ENCODE measurements at places on chromosomes 6 and 20.
A peak's percentile ranks its signal among the peaks of the same experiment; 100 is the strongest.

- DNase-seq = no peak
These were observed 184.7 kb upstream of the PREP start for GRCh38 chr6:105587349-105588122.

DNA sequence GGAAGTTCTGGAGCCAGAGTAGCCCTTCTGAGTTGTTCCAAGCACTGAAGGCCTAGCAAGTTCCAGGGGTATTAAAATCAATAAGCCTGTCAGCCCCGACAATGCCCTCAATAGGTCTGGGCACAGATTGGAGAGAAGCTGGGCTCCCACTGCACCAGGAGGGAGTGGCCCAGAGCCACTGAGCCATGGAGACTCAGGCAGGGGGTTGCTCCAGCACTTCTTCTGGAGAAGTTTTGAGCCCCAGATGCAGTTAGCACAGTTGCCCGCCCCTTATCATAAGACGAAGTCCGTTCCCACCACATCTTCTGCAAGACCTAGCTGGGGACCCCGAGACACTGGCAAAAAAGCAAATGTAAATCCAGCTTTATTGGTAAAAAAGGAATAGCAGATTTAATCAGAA is 13.0 kb downstream of the DEFB132 start:
- no peak for DNase-seq

DNA sequence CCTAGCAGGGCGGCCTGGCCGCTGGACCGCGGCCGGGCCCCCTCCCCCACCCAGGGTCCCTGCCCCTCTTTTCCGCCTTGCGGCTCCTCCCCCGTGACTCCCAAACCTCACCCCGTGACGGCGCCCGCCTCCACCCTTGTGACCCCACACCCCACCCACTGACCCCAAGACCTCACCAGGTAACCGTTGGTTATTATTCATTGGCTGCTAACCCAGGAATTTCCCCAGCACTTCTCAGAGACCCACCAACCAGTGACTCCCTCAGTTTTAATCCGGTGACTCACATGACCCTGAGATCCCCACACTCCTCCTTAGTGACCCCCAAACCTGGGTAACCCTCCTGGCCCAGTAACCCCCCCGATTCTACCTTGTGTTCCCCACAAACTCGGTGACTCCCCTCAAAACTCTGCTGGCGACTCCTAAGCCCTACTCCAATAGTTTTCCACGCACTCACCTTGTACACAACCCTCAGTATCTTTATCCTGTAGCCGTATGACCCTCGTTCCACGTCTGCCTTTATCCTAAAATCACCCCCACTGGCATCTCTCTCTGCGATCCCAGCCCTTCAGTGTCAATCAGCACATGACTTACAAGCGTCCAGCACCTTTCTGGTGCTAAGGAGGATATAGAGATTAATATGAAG is 534 bp downstream of the ZNF76 start:
- peak; percentile 75 for DNase-seq

DNA sequence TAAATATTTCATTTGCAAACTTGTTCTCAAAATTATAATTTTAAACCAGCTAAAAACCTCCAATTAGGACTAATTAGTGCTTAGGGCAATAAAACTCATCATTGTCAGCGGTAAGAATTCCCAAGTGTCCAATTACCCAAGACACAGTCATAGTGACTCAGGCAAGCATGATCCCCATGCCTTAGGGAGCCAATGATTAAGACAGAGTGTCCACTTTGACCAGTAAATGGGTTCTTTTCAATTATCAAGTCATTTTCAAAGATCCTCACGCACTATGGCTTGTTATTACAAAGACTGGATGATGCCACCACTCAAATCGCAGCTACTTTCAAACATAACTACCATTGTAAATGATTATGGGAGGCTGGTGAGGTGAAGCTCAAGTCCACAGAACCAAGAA is 114.0 kb downstream of the BFSP1 start:
- no peak for DNase-seq

DNA sequence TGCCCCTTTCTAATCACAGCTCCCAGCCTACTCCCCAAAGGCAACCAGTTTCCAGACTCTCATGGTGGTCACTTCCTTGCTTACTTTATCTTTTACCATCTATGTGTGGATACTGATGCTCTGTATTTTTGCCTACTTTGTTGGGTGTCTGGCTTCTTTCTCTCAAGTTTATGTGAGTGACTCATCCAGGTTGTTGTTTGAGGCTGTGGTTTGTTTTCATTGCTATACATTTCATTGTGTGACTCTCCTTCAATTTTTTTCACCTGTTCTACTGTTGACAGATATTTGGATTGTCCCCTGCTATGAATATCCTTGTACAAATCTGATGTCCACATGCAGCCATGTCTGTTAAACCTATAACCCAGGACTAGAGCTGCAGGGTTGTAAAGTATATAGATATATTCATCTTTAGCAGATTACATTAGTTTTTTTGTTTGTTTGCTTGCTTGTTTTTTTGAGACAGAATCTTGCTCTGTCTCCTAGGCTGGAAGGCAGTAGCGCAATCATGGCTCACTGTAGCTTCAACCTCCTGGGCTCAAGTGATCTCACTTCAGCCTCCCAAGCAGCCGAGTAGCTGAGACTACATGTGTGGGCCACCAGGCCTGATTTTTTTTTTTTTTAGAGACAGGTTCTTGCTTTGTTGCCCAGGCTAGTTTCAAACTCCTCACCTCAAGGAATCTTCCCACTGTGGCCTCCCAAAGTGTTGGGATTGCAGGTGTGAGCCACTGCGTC is 72.9 kb upstream of the EEF1E1 start:
- no peak for DNase-seq

DNA sequence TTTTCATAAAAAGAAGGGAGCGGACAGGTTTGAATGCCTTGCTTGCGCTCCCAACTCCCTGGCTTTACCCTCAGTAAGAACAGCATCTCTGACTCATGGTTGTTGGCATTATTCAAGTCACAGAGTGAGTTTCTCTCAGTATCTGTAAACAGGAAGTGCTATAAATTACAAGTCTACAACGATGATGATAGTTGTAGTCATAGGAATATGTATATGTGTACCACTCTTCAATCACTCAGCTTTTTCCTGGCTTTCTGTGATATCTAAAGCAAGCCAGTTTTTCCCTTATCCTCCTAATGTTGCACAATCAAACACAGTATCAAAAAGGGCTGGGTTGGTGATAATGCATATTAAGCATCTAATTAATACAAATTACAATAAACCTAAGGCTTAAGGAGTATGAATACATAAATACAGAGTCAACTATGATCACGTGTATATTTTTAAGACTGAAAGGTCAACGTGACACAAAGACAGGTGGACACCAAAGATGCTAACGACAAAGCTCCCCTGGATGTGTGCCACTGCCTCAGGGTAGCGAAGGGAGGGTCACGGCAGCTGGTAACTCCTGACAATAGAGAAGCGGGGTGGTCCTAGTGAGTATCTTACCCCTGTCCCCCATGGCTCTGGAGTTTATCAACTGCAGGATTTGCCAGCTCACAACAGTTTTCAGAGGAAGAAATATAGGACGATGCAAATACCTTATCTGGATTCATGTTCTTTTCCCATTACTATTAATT is 202.8 kb downstream of the BTBD9 start:
- DNase-seq = no peak

DNA sequence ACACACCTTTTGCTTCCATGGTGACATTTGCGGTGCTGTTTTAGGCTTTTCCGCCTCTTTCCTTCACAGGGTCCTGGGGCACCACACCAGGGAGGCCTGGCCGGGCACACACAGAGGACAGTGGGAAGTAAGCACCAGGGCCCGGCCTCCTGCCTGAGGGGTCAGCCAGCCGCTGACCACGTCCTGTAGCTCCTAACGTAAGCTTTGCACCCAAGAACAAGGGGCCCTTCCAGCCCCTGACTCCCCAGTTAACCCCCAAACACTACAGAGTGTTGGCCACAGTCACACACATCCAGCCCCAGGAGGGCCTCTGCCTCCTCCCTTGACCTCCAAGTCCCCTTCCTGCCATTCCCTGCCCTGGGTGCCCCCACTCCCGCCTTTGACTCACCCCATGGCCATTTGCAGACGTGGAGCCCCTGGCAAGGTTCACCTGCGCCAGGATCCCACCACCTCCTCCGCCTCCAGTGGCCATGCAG is 54.7 kb downstream of the YTHDF1 start:
- no peak for DNase-seq

Measured in activated naive CD4-positive, alpha-beta T cell treated with anti-CD3 and anti-CD28 coated beads, Interleukin-2, amount 50 U/mL, for 72 hours (primary cell).